ENCODE measurements at places on chromosomes 6 and 20.

DNA sequence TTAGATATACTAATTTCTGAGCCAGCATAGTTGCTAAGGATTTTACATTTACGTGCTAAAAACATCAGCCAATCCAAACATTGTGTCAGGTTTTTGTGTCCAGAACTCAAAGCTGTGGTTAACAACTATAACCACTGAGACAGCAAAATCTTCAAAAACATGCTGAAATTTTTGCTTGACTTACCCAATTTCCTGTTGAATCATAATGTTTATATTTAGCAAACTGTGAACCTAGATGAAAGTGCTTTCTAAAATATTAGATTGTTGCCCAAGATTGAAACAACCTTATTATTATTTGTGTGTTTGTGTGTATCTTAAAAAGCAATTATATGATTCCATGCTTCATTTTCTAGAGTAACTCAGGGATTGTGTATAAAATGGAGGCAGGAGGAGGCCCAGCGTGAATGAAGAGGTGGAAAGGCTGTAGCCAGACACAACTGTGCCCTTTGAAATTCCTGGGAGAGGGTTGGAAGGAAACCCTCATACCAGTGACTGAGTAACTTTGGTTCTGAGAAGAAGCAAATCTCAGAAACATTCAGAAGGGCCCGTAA is 48.0 kb downstream of the ARMC2 start:
- peak; percentile 19 for DNase-seq

DNA sequence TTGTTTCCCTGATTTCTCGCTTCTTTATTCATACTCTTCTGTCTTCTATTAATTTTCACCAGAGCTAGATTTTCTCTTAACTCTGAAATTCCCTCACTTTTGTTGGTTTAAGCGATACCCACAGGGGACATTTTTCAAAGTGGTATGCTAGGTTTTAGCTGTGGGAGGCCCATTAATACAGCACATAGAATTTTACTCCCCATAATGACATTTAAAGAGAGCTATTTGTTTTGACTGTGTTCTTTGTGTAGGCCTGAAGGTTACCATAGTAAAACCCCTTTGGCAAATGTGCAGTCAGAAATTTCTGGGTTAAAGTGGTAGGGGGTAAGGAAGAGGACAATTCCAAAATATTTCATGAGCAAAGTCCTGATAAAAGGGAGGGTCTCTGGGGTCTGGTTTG is 721.1 kb upstream of the CITED2 start:
- no peak for DNase-seq

GRCh38 chr6:90676516-90677300 is 89.8 kb upstream of the MAP3K7 start:
- DNase-seq: no peak

DNA sequence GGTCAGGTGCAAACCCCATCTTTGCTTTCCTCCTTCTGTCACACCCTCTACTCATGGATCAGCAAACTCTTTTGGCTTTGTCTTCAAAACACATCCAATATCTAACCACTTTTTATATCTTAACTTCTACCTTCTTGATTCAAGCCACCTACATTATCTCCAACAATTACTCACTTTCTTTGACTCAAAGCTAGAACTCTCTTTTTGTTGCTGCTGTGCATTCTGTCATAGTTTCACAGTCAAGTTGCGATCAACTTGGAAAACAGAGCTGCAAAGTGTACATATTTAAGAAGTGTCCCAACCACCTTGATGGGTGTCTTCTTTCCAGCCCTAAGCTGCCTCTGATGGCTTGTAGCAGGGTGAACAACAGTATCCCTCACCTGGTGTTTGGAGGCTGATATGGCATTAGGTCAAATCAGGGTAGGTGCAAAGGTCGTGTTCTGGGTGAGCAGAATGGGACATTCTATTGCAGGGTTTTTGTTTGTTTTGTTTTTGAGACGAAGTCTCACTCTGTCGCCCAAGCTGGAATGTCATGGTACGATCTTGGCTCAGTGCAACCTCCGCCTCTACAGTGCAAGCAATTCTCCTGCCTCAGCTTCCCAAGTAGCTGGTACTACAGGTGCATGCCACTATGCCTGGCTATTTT is 43.4 kb upstream of the RALGAPA2 start:
- no peak for DNase-seq

GRCh38 chr6:134734312-134734869 is 215.5 kb downstream of the ALDH8A1 start:
- DNase-seq: no peak

DNA sequence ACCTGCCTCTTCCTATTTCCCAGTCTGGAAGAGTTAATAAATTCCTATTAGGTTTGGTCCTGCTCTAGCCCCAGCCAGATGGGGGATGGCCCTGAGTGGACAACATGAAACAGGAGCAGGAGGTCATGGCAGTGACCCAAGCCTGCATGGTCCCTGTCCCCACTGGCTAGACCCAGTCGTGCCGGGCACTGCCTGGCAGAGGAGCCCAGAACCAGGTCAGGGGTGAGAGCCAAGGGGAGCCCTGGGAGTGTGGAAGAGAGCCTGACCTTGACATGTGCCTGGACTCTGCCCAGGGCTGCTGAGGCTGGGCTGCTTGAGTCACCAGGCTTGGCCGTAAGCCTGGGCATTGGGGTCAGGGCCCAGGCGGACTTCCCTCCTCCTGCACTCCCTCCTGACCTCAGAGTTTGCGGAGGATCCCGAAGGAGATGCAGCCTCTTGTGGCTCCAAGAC is 3.6 kb downstream of the AVP start:
- DNase-seq: peak; percentile 24

All from H4 (cell line).